Stimulated activated naive CD4-positive, alpha-beta T cell (primary cell): ENCODE measurements at places on chromosomes 5 and 9.

GRCh38 chr5:158942217-158942616 is 157.5 kb downstream of the EBF1 start:
- DNase-seq: no peak

GRCh38 chr9:98610211-98610610 is 98.5 kb downstream of the GABBR2 start:
- DNase-seq: no peak

DNA sequence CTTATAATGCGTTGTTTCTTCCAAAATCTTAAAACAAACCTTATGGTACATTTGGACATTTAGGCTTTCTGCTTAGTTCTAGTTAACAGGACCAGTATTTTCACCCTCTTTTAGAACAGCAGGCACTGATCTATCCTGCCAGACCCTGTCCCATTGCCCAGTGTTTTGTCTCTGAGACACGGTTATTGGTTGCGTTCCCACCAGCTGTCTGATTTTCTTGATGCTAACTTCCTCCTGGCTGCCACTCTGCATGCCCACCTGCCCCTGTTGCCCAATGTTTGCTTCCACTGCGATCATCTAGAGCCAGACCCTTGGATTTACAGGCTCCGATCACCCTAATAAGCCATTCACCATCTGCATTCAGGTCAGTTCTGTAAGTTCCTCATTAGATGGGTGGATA is 506.0 kb upstream of the CDH6 start:
- DNase-seq: no peak

DNA sequence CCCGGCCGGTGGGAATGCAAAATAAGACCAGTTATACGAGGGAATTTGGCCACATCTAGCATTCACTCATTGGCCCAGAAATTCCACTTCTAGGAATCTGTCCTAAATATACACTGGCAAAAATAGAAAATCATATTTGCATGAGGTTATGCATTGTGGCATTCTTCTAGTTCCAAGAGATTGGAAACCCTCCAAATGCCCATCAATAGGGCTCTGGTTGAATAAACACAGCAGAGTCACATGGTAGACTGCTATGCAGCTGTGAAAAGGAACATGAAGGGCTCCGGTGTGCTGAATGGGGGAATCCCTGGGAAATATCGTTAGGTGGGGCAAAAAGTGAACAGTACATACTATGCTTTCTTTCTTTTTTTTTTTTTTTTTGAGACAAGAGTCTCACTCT is 36.8 kb downstream of the PTGES start:
- DNase-seq: no peak

DNA sequence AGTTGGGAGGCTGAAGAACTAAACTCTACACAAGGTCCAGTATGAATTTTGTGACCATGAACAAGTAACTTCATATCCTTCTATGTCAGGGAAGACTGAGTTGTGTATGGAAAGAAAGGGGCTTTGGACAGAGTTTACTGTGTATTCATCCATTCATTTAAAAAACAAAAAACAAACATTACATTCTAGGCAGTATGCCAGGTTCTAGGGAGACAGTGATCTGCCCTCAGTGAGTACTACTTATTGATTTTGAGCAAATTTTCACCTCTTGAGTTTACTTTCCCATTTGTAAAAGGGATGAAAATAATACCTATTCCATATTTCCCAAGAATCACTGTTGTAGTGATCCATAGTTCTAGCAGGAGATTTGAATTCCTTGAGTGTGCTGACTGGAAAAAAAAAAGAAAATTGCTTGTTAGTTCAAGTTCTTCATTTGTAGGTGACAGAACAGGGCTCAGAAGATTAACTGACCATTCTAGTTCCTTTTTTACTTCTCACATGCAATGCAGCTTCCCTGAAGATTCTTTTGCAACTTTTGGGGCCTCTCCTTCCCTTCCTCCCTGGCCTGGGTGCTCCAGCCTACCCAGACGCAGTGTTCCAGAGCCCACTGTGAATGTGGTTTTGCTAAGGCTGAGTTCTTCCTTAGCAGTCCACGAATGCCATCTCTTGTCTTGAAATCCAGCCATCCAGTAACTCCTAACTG is 2.6 kb upstream of the GAPVD1 start:
- no peak for DNase-seq

DNA sequence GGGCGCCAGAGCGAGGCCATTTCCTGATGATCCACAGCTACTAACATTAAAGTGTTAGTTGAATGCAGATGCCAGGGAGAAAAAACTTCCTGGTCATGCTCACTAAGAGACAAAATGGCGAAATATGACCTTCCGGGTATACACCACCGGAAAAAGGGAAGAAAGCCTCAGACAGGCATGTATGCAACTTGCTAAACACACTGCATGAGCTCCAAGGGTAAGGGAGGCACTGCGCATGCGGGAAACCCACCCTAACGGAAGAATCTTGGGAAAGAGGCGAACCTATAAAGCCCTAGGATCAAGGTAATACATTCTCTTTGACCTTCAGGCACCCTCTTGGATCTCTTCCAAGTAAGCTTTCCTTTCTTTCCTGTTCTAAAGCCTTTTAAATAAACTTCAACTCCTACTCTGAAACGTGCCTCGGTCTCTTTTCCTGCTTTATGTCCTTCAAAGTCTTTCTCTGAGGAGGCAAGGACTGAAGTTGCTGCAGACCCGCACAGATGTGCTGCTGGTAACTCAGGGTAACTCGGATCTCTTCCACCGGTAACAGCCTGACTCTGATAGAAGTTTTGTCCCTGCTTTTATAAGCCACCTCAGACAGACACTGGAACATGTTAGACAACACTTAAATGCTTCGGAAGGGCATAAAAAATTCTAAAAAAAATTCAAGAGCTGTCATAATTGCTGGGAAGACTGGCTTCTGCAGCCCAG is 64.9 kb downstream of the DTWD2 start:
- DNase-seq: no peak

- DNase-seq: no peak
Measured at GRCh38 chr9:14270358-14271092, 43.4 kb downstream of the NFIB start.

DNA sequence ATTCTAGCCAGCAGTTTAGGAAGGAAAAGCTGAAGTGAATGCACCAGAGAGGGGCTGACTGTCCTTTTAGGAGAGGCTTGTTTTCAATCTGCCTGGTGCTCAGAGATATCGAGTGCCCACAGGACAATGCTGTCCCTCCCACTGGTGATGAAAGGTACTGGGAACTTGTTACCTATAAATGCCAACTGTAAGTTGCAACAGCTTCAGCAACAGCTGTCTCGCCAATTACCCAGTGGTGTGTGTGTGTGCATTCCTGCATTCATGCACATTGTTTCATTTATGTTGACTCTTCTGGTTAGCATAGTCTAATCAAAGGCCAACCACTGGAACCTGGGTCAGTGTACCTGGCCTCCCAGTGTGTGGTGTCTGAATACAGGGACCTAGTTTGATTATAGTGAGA is 161.1 kb downstream of the CSNK1G3 start:
- DNase-seq: no peak

- DNase-seq: no peak
Measured at GRCh38 chr5:87539839-87540238, 127.1 kb upstream of the CCNH start.

DNA sequence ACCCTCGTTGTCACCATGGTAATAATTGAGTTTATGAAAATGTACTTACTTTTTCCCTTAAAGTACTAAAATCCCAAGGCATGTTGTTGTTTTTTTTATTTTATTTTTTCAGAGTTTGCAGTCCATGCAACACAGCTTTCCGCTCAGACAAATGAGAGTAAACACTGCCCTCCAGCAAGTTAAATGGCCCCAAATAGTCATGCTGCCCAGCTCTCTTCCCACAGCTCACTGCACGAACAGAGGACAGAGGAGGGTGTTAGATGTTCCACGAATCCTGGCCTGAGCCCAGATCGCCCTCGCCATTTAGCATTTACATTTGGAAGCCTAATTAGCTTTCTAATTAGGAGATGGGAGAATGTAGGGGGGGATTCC is 1.9 kb downstream of the NIM1K start:
- no peak for DNase-seq
